Brain (organoid and tissue), 16 donors: ENCODE measurements at places on chromosomes 2 and 18. TPM values are rescaled to one million over a fixed set of nuclear protein-coding genes. Genes with fewer than 3 reads are reported as not detected.

DNA sequence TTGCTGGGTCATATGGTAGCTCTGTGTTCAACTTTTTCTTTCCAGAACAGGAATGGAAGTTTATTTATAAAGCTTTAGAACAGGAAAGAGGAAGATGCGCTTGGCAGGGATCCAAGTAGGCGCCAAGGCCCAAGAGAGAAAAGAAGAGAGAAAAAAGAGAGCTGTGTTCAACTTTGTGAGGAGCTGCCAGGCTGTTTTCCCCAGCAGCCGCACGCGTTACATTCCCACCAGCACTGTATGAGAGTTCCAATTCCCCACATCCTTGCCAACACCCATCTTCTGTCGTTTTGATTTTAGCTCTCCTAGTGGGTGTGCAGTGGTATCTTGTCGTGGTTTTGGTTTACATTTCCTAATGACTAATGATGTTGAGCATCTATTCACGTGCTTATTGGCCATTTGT lies 51.4 kb downstream of the KCNF1 start:
- peak; percentile 60 for DNase-seq

DNA sequence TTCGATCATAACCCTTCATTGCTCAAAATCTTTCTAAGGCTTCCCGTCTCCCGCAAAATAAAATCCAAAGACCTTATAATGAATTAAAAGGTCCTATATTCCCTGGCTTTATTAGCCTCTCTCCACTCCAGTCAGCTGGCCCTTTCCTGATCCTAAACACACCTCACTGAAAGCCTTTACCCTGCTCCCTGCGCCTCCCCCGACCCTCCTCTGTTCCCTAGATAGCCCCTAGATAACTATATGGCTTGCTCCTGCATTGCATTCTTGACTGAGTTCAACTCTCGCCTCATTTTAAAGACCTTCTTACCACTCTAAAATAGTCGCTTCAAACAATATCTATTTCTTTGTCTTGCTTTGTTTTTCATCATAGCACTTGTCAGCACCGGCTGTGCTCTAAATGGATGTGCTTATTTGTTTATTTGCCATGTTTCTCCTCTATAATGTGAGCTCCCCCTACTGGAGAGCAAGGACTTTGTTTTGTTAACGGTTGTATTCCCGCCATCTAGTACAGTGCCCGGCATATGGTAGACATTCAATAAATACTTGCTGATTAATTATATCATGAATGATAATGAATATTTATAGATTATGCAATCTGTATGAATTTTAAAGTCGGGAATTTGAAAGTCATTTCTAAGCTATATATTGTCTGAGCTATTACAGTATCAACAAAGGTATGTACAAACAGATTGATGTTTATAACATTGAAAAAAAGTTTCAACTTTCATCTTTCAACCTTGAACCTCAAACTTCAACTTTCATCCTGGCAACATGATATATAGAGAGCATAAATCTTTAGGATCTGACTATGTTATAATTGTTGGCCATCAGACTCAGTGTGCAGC lies 32.4 kb upstream of the VIT start:
- DNase-seq, result peak; percentile 46

DNA sequence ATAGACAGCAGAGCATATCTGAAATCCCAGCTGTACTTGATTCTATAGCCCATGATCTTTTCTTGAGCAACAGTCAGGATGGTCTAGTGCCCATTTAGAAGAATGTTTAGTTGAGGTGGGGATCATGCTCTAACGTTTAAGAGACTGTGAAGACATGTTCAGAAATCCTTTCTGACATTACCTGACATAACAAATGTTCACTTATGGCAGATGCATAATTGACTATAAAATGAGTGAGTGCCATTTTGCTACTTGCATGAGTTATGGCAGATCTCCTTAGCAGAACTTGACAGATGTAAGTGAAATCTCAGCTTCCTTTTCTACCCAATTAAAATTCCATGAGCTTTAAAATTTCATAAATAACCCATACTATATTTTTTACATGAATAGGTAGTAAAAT lies 209.5 kb upstream of the MMADHC start:
- no peak for DNase-seq

GRCh38 chr18:2617401-2617998 lies 38.0 kb upstream of the SMCHD1 start:
- DNase-seq, result peak; percentile 2

GRCh38 chr2:219500135-219500534 lies 1.4 kb downstream of the GMPPA start:
- no peak for DNase-seq

DNA sequence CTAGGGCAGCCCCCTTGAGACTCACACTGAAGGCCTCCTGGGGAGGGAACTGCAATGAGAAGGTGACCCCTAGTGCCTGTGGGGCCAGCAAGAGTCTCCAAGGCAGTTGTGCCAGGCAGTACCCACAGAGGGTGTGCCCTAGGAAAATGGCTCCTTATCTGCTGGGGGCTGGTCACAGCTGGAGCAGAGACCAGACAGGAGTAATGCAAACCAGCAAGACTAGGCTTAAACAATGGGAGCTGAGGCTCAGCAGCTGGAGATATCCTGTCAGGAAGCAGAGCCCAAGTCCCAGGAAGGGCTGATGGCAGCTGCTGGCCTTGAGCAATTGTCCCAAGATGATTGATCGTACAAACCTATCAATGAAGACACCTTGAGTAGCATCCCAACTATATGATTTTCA lies 26.8 kb upstream of the E2F6 start:
- no peak for DNase-seq

The IL36G gene
- not detected for polyA plus RNA-seq

The ANKAR gene
- 0.92 TPM for polyA plus RNA-seq

The DSG4 gene
- not detected for polyA plus RNA-seq

The PAX3 gene
- not detected for polyA plus RNA-seq

The COL4A3 gene
- 0.15 TPM for polyA plus RNA-seq
